ENCODE measurements at places on chromosomes 3 and 15.

- no peak for DNase-seq
These were observed 18.8 kb downstream of the CLASP2 start for GRCh38 chr3:33699275-33699674.

- DNase-seq, result no peak
These were observed 387.8 kb downstream of the TUSC7 start for GRCh38 chr3:117097351-117097750.

GRCh38 chr3:72185549-72186399, 400.8 kb upstream of the PROK2 start:
- DNase-seq, result peak; percentile 47

- DNase-seq, result no peak
These were observed 9.2 kb upstream of the ACAN start for GRCh38 chr15:88794001-88794400.

DNA sequence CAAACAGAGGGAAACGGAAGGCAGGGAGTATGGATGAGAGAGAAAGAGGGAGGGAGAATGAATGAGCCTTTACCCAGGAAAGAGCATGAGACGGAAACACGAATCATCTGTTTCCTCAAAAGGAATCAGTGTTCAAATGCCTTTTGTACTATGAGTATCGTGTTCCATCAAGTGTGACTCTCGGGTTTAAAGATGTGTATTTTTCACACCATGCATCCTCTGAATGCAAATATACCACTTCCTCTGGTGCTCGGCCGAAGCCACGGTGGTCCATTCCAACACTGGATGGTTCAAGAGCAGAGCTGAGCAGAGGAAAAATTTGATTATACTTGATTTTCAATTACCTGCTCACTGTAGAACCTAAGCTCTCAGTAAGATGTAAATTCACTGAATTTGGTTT, 505.1 kb downstream of the MECOM start:
- DNase-seq, result no peak

- DNase-seq, result no peak
These were observed 54.6 kb downstream of the TM4SF4 start for GRCh38 chr3:149529099-149529498.

Data from stimulated activated CD4-positive, alpha-beta T cell treated with anti-CD3 and anti-CD28 coated beads, Interleukin-1b, Interleukin-23, amount 100 ng/mL, for 24 hours (primary cell).